ENCODE measurements at places on chromosomes 16 and 17. TPM values are rescaled to one million over a fixed set of nuclear protein-coding genes. Genes with fewer than 3 reads are reported as not detected.
A peak's percentile ranks its signal among the peaks of the same experiment; 100 is the strongest.

- no peaks in the 10 kb centered on the region for H3K4me1 ChIP-seq
- H3K27ac ChIP-seq, result no peak overlapping the region
- no peaks in the 10 kb centered on the region for H3K27me3 ChIP-seq
- no peaks in the 10 kb centered on the region for H3K36me3 ChIP-seq
- DNase-seq, result no peak
- H3K4me3 ChIP-seq, result no peak overlapping the region
Observed at GRCh38 chr16:22089910-22090309, 2.4 kb upstream of the VWA3A start.

GLTPD2 gene
- total RNA-seq, result not detected

- no peak overlapping the region for H3K27ac ChIP-seq
- H3K27me3 ChIP-seq, result no peaks in the 10 kb centered on the region
- no peaks in the 10 kb centered on the region for H3K36me3 ChIP-seq
- H3K4me3 ChIP-seq, result no peak overlapping the region
- H3K4me1 ChIP-seq, result no peaks in the 10 kb centered on the region
- no peak for DNase-seq
Observed at GRCh38 chr17:36731811-36732210, 130.4 kb downstream of the MRM1 start.

HOXB4 gene
- 0.88 TPM for total RNA-seq

CCL11 gene
- total RNA-seq, result not detected

DNA sequence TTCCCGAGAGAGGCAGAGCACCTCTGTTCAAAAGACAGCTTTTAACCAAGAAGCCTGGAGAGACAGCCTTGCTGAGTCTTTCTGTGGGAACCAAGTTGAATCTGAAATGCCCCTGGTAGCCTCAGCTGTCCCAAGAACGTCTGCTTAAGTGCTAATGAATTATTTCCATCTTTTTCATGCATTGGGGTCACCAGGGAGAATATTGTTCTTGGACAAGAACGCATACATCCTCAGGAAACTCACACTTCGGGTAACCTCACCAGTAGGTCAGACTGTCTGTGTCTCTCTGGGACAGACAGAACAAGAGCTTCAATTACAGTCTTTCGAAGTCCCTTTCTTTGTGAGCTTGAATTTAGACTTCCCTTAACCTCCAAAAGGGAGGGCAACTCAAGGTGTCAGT, 134.6 kb upstream of the ADAMTS18 start:
- no peak overlapping the region for H3K27ac ChIP-seq
- no peaks in the 10 kb centered on the region for H3K27me3 ChIP-seq
- DNase-seq, result no peak
- no peak overlapping the region for H3K4me3 ChIP-seq
- no peaks in the 10 kb centered on the region for H3K4me1 ChIP-seq

DNA sequence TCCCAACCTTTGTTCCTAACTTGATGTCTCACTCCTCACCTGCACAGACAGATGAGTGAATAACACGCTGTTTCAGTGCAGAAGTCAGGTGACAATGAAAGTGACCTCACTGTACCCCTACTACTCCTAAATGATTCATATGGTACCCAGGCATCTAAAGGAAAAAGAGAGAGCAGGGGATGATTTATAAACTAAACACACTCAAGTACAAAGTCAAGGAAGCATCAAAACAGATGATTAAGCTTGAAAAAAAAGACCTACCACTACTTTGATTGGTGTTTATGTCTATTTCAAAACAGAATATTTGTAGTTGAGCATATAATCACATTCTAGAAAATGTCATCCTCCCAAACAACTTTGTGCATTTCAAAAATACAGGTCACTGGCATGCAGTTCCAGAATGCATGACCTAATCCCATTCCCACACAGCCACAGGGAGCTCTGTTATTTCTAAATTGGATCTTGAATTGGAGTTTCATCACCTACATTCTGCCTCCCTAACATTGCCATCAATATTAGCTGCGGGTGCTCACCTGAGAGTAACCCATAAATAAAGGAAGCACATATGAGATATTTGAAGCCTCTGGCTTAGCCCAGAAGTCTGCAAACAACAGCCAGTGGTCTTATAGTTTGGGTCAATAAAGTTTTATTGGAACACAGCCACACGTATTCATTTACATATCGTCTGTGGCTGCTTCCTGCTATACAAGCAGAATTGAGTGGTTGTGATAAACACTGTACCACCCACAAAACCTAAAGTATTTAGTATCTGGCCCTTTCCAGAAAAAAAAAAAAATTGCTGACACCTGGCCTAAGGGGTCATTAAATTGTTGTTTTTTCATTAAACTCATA, 14.0 kb downstream of the HS3ST3A1 start:
- H3K27me3 ChIP-seq, result no peaks in the 10 kb centered on the region
- H3K4me3 ChIP-seq, result no peak overlapping the region
- no peak overlapping the region for H3K27ac ChIP-seq
- no peaks in the 10 kb centered on the region for H3K36me3 ChIP-seq
- no peak for DNase-seq

DNA sequence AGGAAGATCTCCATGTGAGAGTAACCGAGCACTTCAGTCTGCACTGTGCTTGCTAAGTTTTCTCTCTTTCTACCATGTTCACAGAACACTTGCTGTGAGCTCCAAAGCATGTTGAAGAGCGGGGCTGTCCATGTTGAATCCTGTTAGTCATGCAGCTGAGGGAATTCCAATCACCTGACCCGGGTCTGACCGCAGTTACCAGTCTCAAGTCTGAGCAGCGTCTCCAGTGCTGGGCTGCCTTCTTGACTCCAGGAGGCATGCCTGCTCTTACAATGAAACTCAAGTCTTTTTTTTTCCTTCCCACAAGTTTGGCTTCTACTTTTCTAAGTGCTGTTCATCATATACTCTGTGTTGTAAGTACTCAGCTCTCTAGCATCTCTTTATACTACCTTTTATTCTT, 44.3 kb downstream of the HOXB1 start:
- H3K4me3 ChIP-seq, result no peak overlapping the region
- no peaks in the 10 kb centered on the region for H3K36me3 ChIP-seq
- no peak for DNase-seq
- no peak overlapping the region for H3K27ac ChIP-seq
- H3K27me3 ChIP-seq, result no peaks in the 10 kb centered on the region

GRCh38 chr17:42130310-42130936, 7.8 kb downstream of the HSPB9 start:
- H3K27ac ChIP-seq, result peak overlapping the region; percentile 49
- no peak overlapping the region for H3K4me3 ChIP-seq
- no peaks in the 10 kb centered on the region for H3K4me1 ChIP-seq
- no peaks in the 10 kb centered on the region for H3K27me3 ChIP-seq
- no peak for DNase-seq
- no peaks in the 10 kb centered on the region for H3K36me3 ChIP-seq

- no peaks in the 10 kb centered on the region for H3K27me3 ChIP-seq
- DNase-seq, result no peak
- no peak overlapping the region for H3K4me3 ChIP-seq
- H3K27ac ChIP-seq, result no peak overlapping the region
- H3K4me1 ChIP-seq, result no peaks in the 10 kb centered on the region
- H3K36me3 ChIP-seq, result no peaks in the 10 kb centered on the region
Observed at GRCh38 chr17:14052886-14053615, 16.3 kb upstream of the COX10 start.

GRCh38 chr17:3766779-3767178, 34.2 kb downstream of the ITGAE start:
- H3K27ac ChIP-seq, result no peak overlapping the region
- DNase-seq, result no peak
- H3K4me1 ChIP-seq, result no peaks in the 10 kb centered on the region
- H3K27me3 ChIP-seq, result no peaks in the 10 kb centered on the region
- no peak overlapping the region for H3K4me3 ChIP-seq

GRCh38 chr16:58507195-58507962, 7.4 kb downstream of the NDRG4 start:
- no peaks in the 10 kb centered on the region for H3K36me3 ChIP-seq
- H3K27ac ChIP-seq, result no peak overlapping the region

CTRL gene
- total RNA-seq, result not detected

DNA sequence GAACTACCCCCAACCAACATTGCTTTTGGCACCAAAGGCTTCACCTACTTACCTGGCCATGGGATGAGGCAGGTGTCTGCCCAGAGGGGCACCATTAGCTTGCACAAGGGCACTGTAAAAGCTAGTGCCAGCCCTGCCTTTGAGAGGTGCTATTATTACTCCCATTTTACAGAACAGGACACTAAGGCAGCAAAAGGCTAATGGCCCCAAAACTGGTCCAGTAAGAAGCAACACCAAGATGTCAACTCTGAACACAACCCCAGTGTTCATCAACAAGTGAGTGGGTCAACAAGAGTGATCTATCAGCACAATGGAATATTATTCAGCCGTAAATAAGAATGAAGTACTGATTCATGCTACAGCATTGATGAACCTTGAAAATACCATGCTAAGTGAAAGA, 7.7 kb upstream of the USP7 start:
- H3K36me3 ChIP-seq, result no peaks in the 10 kb centered on the region
- H3K27ac ChIP-seq, result no peak overlapping the region
- no peaks in the 10 kb centered on the region for H3K4me1 ChIP-seq
- H3K27me3 ChIP-seq, result no peaks in the 10 kb centered on the region

GRCh38 chr17:56886288-56886731, 27.5 kb downstream of the TRIM25 start:
- no peak overlapping the region for H3K27ac ChIP-seq
- DNase-seq, result no peak

- no peak overlapping the region for H3K27ac ChIP-seq
- no peaks in the 10 kb centered on the region for H3K4me1 ChIP-seq
- H3K36me3 ChIP-seq, result no peaks in the 10 kb centered on the region
- H3K27me3 ChIP-seq, result no peaks in the 10 kb centered on the region
Observed at GRCh38 chr17:8387914-8388651, 5.1 kb upstream of the RPL26 start.

GRCh38 chr16:30875871-30876801, 17.7 kb downstream of the BCL7C start:
- peaks cover 12% of the 10 kb centered on the region for H3K4me1 ChIP-seq
- peak overlapping the region; percentile 78 for H3K27ac ChIP-seq
- DNase-seq, result no peak
- no peaks in the 10 kb centered on the region for H3K27me3 ChIP-seq

GRCh38 chr16:85752511-85753420, 1.9 kb upstream of the C16orf74 start:
- no peaks in the 10 kb centered on the region for H3K27me3 ChIP-seq
- H3K4me3 ChIP-seq, result no peak overlapping the region
- H3K36me3 ChIP-seq, result no peaks in the 10 kb centered on the region
- DNase-seq, result peak; percentile 57
- H3K27ac ChIP-seq, result no peak overlapping the region
- H3K4me1 ChIP-seq, result no peaks in the 10 kb centered on the region

DNA sequence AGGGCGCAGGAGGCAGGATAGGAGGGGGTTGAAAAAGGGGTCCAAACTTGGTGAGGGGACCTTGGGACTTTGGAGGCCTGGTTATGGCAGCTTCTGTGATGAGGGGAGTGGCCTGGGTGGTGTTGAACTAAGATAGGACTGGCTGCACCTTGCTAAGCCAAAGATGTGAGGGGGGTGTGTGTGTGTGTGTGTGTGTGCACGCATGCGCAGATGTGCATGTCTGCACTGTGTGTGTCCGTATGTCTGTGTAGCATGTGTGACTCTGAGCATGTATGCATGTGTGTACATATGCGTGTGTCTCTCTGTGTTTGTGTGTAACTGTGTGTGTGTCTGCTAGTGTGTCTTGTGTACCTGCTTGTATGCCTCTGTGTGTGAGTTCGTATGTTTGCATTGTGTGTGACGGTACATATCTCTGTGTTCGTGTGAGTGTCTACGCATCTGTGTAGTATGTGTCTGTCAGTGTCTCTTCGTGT, 4.1 kb downstream of the SLC16A5 start:
- DNase-seq, result no peak
- no peaks in the 10 kb centered on the region for H3K36me3 ChIP-seq
- no peak overlapping the region for H3K4me3 ChIP-seq
- no peaks in the 10 kb centered on the region for H3K27me3 ChIP-seq
- H3K4me1 ChIP-seq, result no peaks in the 10 kb centered on the region

DNA sequence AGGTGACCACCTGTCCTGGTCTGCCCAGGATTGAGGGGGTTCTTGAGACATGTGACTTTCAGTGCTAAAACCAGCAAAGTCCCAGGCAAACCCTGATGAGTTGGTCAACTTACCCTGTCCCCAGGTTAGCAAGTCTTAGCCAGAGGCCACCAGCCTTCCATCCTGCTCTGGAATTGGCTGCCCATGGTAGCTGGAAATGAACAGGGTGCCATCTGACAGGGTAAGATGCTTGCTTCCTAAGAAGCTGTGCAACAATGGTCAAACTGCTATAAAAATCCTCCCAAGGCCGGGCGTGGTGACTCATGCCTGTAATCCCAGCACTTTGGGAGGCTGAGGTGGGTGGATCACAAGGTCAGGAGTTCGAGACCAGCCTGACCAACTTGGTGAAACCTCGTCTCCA, 22.8 kb upstream of the MTMR4 start:
- H3K4me1 ChIP-seq, result no peaks in the 10 kb centered on the region
- H3K4me3 ChIP-seq, result no peak overlapping the region

GRCh38 chr16:53503991-53504663, 1.1 kb upstream of the AKTIP start:
- H3K4me3 ChIP-seq, result peak overlapping the region; percentile 44
- no peaks in the 10 kb centered on the region for H3K36me3 ChIP-seq
- DNase-seq, result peak; percentile 62
- H3K27me3 ChIP-seq, result no peaks in the 10 kb centered on the region
- peaks cover 8% of the 10 kb centered on the region for H3K4me1 ChIP-seq

DNAAF8 gene
- not detected for total RNA-seq

GRCh38 chr17:66945147-66945835, 19.2 kb upstream of the CACNG4 start:
- H3K27me3 ChIP-seq, result no peaks in the 10 kb centered on the region
- H3K27ac ChIP-seq, result no peak overlapping the region
- no peaks in the 10 kb centered on the region for H3K4me1 ChIP-seq

- H3K27ac ChIP-seq, result no peak overlapping the region
- H3K36me3 ChIP-seq, result no peaks in the 10 kb centered on the region
- H3K4me3 ChIP-seq, result no peak overlapping the region
- no peaks in the 10 kb centered on the region for H3K4me1 ChIP-seq
- H3K27me3 ChIP-seq, result no peaks in the 10 kb centered on the region
Observed at GRCh38 chr17:31072186-31072585, 22.6 kb upstream of the NF1 start.

FBXO47 gene
- 0.14 TPM for total RNA-seq

SLC43A2 gene
- total RNA-seq, result 15.6 TPM

DNA sequence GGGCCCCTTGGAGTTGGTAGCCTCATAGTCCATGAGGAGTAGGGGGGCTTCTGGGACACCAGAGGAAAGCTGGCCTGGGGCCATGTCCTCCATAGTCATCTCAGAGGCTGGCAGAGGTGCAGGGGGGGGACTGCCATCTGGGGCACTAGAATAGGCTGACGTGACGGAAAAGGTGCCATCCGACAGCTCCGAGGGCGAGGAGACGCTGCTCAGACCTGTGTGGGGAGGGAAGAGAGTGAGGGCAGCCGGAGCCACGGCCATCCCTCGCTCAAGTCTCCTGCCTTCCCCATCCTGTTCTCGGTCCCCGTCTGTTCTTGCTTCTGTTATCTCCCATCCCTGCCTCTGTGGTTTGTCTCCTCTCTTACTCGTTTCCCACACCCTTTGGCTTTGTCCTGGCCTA, 4.7 kb upstream of the SPAG7 start:
- H3K36me3 ChIP-seq, result no peaks in the 10 kb centered on the region
- H3K27ac ChIP-seq, result peak overlapping the region; percentile 32
- H3K27me3 ChIP-seq, result no peaks in the 10 kb centered on the region
- DNase-seq, result no peak

- H3K27me3 ChIP-seq, result no peaks in the 10 kb centered on the region
- H3K27ac ChIP-seq, result no peak overlapping the region
- H3K36me3 ChIP-seq, result no peaks in the 10 kb centered on the region
- no peaks in the 10 kb centered on the region for H3K4me1 ChIP-seq
Observed at GRCh38 chr16:56109205-56109604, 82.1 kb upstream of the GNAO1 start.

All from uterus (tissue), 4 donors.